Tibial artery (tissue), 4 donors: ENCODE measurements at places on chromosomes 2 and 18.

GRCh38 chr2:24509425-24509824 lies 18.4 kb downstream of the NCOA1 start:
- DNase-seq: no peak

GRCh38 chr2:72893594-72894319 lies 6.5 kb downstream of the SPR start:
- no peak for DNase-seq

DNA sequence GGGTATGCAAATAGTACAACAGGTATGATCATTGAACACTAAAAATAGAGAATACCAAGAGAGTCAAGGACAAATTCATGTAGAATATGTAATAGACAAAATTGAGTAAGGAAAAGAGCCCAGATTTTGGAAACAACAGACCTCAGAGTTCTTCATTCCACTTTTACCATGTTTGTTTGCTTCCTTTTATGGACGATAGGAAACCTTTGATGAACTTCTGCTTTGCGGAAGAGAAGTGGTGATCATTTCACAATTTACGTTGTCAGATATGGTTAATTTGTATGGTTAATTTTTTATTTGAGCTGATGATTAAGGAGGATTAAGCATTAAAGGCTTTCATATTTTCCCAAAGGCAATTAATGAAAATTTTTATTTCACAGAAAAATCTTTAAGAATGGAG lies 16.3 kb downstream of the MARCHF7 start:
- DNase-seq: no peak

- no peak for DNase-seq
Observed at GRCh38 chr2:177334940-177335543, 57.5 kb upstream of the AGPS start.

GRCh38 chr2:148981324-148981723 lies 57.2 kb upstream of the LYPD6B start:
- DNase-seq: no peak

DNA sequence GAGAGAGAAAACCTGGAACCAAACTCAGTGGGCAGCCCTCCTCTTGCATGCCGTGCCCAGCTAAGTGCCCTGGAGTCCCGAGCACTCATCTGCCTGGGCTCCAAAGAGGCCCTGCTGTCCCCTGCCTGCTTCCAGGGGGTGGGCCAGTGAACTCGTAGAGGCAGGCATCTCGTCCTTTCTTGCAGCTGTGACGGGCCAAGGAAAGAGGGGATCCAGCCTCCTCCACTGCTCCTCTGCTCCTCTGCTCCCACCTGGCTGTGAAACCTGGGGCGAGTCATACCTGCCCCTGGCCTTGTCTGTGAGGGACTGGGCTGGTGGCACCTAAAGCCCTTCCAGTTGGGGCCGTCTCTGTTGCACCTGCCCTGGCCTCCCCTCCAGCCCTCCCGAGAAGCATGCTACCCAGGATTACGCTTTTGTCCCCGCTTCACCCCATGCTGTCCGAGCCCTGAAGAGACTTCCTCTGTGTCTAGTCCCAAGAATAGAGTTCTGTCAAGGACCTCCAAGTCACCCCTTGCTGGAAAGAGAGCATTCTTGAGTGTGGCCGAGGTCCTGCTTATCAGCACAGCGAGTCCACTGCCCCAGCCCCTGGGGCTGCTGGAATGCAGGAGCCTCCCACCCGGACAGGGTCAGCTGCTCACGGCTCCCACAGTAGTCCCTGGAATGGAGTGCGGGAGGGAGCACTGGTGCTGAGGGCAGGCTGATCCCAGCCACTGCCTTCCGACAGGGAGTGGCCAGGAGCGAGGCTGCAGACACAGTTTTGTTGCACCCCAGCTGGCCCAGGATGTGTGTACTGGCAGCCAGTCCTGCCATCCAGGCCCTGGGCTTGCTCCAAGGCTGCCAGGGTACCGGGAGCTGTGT lies 14.3 kb downstream of the KCNK3 start:
- peak; percentile 84 for DNase-seq

DNA sequence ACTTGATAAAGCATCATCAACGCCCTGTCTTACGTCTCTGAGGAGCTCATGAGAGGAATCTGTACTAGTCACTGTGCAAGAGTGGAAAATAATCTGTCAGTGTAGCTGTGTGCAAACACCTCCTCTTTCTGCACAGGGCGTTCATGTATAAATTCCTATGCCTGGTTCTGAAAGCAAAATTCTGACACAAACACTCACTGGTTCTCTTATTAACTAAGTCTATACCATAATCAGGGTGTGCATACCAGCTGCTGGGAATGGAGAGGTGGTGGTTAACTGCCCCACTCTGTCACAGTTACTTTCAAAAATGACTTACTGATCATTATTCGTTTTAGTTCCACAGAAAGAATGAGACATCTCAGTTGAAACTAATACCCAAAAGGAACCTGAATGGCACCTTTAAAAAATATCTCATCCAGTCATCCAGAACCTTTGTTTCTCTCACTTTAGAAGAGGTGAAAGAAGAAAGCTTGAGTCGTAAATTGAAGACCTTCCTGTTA lies 35.7 kb downstream of the STK39 start:
- no peak for DNase-seq

DNA sequence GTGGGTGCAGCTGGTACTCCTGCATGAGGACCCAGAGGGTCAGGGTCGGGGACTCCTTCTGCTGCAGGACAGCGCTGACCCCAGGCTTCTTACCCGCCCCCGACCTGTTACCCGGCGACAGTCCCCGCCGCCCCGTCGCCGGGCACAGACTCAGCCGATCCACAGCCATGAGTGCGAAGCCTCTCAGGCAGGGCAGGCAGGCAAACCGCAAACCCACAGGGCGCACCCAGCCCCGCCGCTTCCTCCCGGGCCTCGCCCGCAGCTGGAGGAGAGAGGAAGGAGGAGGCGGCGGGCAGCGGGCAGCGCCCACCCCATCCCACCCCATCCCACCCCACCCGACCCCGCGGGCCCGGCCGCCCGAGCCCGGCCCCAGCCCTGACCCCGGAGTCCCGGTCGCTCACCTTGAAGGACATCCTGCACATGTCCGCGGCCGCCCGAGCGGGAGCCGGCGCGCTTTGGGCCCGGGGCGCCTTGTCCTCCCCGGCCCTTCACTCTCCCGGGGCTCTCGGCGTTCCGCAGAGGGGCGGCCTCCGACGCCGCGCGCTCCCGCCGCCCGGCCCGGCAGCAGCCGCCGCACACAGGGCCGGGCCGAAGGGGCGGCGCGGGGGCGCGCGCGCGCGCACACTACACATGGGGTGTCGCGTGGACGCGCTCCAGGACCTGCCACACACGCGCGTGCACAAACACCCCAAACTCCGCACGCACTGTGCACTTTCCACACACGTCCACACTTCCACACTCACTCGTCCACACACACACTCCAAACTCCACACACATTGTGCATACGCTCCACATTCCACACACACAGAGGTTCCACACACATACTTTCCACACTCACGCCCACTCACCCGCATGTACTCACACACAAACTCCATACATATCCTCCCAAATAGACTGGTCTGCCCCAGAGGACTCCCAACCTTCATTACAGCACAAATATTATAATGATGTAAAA lies at the start of gene ANKRD29:
Gene ANKRD29, minus strand, starts transcription at position 603 of the 955 bp plus-strand sequence. Its CDS starts 181 bp downstream, at position 422.
- DNase-seq: no peak

GRCh38 chr2:3129867-3130266 lies 247.8 kb downstream of the EIPR1 start:
- peak; percentile 7 for DNase-seq

DNA sequence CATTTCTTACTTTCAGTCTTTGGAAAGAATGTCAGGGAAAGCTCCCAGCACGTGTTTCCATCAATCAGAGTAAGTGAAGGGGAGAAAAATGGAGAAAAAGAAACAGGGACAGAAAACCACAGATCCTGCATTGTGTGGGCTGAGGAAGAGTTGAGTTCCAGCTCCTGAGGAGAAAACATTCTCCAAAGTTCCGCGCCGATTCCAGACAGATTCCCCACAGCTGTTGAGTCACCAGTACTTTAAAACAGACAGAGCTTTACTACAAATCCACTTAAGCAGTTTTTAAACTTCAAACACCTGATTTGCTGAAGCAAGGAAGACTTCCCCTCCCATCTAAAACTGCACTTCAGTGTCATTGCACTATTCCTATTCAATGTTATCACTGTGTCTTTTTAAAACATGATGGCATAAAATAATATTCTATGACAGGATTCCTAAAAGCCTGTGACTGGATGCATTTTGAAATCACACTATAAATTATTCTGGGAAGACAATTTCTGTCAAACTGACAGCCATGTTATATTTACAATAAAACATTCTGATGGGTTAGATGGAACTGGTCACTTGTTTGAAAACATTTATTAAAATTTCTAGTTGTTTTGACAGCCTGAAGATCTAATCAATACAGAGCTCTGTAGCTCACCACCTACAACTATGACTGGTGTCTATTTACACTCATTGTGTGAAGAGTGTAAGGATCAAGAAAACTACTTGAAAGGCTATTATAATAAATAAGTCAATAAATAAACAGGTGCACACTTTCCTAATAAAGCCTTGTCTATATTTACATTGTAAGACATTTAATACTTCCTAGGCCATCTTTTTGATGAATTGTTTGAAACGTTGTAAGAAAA lies 40.9 kb downstream of the TCF4 start:
- DNase-seq: peak; percentile 22

GRCh38 chr18:26549263-26550094 lies 1.1 kb upstream of the KCTD1 start:
- peak; percentile 59 for DNase-seq

DNA sequence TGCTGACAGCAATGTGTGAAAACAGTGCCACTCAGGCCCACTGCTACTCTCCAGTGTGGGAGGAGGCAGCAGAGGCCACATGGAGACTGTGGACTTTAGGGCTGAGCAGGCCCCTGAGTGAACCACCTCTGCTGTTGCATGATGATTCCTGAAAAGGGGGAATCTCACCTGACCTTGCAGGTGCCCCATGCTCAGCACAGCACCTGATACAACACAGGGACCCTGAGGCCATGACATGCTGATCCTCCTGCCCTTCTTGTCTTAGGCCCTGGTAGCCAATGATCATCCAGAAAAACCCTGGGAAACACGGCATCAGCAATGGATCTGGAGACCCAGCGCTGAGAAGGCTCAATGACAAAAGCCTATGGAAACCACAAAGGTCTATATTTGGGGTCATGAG lies 446.8 kb upstream of the MYT1L start:
- no peak for DNase-seq

GRCh38 chr2:191917430-191917881 lies 70.6 kb upstream of the CAVIN2 start:
- no peak for DNase-seq

- DNase-seq: no peak
Observed at GRCh38 chr18:30415903-30416302, 626.6 kb downstream of the DSC3 start.

DNA sequence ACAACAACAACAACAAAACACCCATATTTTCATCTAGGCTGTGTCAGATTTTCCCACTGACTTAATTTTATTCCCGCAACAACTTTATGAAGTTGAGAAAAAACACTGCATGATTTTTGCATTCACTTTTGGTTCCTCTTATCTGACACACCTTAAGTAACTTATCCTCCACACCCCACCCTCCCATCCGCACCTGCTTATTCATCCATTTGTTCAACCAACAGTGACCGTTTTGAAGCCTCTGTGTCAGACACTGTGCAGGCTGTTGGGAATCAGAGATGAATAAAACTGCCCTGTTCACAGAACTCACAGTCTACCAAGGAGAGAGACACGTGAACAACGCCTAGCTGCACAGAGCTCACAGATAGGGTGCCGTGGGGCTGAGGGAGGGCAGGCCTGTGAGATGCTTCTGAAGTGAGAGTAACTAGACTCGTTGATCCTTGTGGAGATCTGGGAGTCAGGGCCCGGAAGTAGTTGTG lies 7.4 kb downstream of the CNNM4 start:
- no peak for DNase-seq

- no peak for DNase-seq
Observed at GRCh38 chr2:180991361-180991760, 11.0 kb downstream of the UBE2E3 start.

DNA sequence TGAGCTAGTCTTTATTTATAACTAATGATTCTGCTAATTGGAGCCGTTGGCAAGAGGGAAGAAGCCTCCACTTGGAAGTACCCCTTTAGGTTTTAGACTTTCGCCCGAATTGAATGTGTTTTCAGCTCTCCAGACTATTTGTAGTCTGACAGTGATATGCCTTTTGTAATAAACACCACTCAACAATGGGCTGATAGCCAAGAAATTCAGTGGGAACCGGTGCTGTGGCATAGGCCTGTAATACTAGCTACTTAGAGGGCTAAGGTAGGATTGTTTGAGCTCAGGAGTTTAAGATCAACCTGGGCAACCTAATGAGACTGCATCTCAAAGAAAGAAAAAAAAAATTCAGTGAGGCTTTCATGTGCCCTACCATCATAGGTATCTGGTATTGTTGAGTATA lies 13.6 kb upstream of the ZSCAN30 start:
- no peak for DNase-seq

- DNase-seq: no peak
Observed at GRCh38 chr2:80054346-80054675, 250.2 kb downstream of the LRRTM1 start.

DNA sequence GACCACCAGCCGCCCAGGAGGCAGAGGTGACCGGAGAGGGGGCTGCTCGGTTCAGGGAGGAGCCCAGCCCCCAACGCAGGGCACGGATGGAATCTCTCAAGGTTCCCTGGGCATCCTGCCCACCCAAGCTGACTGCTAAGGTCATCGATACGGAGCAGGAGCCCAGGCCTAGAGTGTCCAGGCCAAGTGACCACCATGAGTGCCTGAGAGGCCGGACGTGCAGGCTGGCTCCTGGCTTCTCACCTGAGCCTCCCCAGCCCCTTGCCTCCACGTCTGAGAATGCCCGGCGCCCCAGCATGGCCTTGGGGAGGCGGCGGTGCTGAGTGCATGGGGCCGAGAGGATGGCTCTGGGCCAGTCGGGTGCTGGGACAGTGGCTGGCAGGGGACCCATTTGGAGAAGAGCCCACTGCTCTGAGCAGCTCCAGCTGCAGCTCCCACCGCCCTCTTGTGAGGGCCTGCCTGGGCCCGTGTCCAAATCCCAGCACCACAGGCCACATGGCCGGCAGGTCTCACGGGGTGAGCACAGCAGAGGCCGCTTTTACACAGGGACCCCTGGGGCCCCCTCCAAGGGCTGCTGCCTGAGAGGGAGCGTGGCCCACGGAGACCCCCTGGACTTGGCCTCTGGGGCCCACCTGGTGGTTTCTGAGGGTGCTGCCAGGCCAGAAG lies 102.8 kb upstream of the CTDP1 start:
- no peak for DNase-seq

DNA sequence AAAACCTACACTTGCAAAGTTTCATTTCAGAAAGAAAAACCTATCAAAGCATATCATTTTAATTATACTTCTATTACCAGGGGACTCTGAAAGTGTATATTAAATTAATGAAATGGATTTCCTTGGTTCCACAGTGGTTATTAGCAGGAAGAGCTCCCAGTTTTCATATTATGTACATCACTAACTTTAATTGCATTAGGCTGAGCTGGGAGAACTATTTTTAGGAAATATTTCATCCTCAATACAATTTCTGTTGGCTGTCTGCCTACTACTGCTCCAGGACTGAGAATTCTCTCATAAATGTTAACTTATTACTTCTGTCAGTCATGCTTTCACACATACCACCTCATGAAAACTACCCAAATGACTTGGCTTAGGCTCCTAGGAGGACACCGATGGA lies 301.4 kb downstream of the CMPK2 start:
- DNase-seq: no peak

GRCh38 chr2:159760326-159760725 lies 37.7 kb downstream of the CD302 start:
- no peak for DNase-seq
